Mesendoderm (in vitro differentiated cells): ENCODE measurements at places on chromosomes 7 and 10.
A peak's percentile ranks its signal among the peaks of the same experiment; 100 is the strongest.

GRCh38 chr10:129690248-129691070 lies 223.4 kb downstream of the MGMT start:
- DNase-seq = no peak

GRCh38 chr10:14562218-14563075 lies 212.2 kb downstream of the FAM107B start:
- no peak for DNase-seq

- no peak for DNase-seq
Observed at GRCh38 chr10:82564353-82565196, 689.6 kb downstream of the NRG3 start.

- no peak for DNase-seq
Observed at GRCh38 chr10:71835671-71836595, 15.1 kb downstream of the PSAP start.

- no peak for DNase-seq
Observed at GRCh38 chr10:63755441-63755840, 234.2 kb downstream of the REEP3 start.

DNA sequence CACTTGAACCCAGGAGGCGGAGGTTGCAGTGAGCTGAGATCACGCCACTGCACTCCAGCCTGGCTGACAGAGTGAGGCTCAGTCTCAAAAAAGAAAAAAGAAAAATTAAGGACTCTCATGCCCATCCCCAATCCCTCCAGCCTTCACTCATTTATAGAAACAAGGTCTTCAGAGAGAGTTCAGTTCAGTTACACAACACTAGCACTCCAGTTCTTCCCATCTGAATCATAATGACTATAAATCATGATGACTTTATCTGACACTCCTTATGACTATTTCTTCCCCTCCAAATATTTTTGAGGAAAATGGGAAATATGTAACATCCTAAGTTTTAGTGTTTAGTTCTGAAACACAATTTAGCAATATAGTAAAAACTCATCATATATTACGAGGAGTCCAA lies 107.4 kb upstream of the LSM8 start:
- DNase-seq = no peak

DNA sequence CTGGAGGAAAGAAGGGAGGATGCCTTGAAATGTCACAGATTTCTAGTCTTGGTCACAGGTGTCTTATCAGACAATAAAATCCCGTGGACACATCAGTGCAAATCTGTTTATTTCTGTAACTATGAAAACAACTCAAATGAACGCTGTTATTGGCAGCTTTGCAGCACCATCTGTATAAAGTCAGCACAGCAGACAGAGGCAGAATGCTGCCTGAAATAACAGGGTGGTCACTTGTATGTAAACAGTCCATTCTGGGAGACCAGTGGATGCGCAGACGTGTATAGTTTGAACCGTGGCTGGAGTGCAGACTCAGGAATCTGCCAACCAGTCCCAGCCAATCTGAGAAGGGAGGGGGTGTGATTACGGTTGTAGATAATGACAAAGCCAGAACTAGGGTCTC lies 54.8 kb downstream of the SEC23IP start:
- no peak for DNase-seq

- DNase-seq = no peak
Observed at GRCh38 chr7:77537778-77538280, 734 bp downstream of the PTPN12 start.

- peak; percentile 65 for DNase-seq
Observed at GRCh38 chr10:120011359-120012130, 119.0 kb downstream of the SEC23IP start.

- DNase-seq = peak; percentile 71
Observed at GRCh38 chr10:70331486-70332268, 47.9 kb upstream of the NPFFR1 start.

DNA sequence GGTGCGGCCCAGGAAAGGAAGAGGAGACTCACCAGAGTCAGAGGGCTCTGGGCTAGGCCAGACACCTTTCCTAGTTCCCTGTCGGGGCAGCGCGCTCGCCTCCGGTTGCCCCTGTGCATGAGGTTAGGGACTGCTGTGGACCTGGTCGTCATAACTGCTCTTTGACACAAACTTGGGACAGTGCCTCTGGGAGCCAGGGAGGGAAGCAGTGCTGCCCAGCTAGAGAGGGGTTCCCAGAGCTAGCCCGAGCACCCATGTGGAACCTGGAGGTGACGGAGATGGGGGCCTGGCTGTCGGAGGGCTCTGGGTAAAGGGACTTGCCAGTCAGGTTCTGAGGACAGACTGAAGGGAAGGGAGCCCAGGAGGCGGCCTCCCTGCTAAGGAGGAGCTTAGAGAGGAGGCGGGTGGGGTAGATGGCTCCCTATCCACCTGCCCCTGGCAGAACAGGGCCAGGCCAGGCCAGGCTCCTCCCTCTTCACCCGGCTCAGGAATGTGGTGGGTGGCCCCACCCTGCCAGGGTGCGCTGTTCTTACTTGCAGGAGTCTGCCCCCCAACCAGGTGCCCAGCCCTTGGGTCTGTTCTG lies 29.7 kb downstream of the AGAP3 start:
- DNase-seq = peak; percentile 61

- peak; percentile 1 for DNase-seq
Observed at GRCh38 chr7:104621321-104621720, 292.9 kb downstream of the LHFPL3 start.

- DNase-seq = no peak
Observed at GRCh38 chr7:24637706-24638105, 64.5 kb downstream of the PALS2 start.

DNA sequence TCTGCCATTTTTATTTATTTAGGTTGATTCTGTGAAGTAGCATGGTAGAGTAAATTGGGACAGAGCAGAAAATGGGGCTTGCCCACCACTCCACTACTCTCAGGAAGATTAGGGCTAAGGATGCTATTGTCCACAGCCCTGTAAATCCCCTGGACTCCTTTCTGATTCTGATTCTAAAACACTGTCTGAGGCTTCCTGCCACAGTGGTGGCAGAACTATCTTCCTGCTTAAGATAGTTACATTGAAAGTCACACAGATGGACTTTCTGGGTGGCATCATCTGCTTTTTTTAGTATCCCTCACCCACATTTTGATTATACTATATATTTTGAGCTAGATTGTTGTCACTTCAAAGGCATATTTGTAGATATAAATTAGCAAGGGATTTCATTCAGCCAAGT lies 50.0 kb downstream of the SPAM1 start:
- no peak for DNase-seq

DNA sequence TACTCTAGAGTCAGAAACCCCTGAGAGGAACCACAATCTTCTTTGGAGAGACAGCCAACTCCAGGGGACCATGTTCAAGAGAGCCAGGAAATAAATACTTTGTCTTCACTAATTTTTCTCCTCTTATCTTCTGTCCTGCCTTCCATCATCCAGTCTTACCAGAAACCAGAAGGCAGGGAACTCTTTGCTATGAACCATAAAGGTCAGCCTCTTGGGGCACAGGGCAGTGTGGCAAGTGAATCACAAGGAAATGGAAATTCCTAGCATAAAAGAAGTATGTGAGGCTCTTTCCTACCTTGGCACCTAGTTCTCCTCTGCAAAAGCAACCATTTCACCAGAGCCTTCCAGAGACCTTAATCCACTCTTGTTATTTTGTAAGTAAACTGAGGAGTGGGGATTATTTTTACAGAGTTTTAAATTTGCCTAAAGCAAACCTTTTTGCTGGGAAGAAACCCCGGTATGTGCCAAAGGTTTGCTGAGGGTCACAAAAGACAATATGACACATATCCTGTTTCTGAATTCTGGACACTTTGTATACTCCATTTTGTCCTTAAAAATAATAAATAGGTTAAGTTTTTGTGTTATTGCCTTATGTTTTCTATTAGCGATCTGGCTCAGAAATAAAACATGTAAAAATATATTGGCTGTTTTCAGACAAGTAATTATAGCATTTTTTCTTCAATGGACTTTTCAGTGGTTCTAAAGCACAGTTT lies 87.1 kb downstream of the ADAM22 start:
- no peak for DNase-seq

DNA sequence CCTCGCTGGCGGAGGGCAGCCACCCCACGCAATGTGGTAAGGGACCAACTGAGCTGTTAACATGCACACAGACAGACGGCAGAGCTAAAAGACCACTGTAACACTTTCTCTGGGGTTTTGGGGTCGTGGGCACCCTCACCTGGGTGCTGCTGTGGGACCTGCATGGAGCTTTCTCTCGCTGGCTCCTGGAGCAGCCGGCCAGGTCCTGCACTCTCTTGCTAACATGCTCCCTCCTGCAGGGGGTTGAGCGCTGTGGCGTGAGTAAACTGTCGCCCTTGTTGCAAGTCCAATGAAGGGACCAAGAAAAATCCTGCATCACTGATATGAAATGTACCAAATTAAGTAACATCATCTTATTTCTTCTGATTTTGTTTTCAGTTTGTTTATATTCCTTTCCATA lies 92.0 kb downstream of the ADK start:
- DNase-seq = no peak

DNA sequence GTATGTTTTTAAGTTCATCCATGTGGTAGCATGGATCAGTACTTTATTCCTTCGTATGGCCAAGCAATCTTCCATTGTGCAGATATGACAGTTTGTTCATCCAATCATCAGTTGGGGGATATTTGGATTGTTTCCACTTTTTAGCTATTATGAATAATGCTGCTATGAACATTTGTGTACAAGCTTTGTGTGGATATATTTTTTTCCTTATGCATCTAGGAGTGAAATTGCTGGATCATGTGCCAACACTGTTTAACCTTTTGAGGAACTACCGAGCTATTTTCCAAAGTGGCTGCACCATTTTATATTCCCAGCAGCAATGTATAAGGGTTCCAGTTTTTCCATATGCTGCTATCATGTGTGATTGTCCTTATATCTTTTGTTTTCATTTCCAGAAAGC lies 140.1 kb downstream of the HIBADH start:
- no peak for DNase-seq

DNA sequence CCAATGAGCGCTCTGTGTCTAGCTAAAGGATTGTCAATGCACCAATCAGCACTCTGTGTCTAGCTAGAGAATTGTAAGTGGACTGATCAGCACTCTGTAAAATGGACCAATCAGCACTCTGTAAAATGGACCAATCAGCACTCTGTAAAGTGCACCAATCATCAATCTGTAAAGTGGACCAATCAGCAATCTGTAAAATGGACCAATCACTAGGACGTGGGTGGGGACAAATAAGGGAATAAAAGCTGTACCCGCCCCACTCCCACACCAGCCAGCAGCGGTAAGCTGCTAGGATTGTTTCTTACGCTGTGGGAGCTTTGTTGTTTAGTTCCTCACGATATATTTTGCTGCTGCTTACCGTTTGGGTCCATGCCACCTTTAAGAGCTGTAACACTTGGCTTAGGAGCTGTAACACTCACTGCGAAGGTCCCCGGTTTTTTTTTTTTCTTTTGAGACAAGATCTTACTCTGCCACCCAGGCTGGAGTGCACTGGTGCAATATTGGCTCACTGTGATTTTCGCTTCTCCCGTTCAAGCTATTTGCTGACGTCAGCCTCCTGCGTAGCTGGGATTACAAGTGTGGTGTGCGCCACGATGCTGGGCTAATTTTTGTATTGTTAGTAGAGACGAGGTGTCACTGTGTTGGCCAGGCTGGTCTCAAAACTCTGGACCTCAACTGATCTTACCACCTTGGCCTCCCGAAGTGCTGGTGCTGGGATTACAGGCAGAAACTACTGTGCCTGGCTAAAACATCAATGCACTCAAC lies 184.8 kb downstream of the PTPN20 start:
- no peak for DNase-seq

GRCh38 chr7:69091521-69091920 lies 506.8 kb upstream of the AUTS2 start:
- DNase-seq = no peak

DNA sequence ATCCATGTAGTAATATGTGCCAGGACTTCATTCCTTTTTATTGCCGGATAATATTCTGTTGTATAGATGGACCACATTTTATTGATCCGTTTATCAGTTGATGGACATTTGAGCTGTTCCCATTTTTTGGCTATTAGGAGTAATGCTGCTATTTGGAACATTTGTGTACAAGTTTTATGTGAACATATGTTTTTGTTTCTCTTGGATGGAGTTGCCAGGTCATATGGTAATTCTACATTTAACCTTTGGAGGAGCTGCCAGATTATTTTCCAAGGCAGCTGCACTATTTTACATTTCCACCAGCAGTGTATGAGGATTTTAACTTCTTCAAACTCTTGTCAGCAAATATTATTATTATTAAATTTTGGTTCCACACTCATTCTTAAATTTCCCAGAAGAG lies 59.2 kb downstream of the C10orf90 start:
- no peak for DNase-seq

DNA sequence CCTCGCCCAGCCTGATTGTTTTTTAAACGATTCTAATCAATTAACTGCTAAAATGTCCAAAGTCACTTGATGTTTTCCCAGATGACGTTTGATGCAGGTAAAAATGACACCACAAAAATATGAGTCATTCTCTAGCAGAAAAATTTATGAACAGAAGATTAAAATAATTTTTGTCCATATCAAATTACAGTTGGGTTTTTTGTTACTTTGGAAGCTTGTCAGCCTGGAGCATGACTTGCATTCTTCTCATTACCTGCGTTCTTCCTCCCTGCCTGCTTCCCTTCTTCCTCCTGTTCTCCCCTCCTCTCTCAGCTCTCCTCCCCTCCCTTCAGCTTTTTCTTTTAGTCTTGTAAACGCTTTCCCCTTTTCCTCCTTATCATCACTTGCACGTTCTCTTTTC lies 18.7 kb downstream of the IL15RA start:
- no peak for DNase-seq

GRCh38 chr10:96090463-96090800 lies 39.7 kb upstream of the ZNF518A start:
- DNase-seq = no peak

GRCh38 chr7:12467837-12468236 lies 64.2 kb upstream of the VWDE start:
- no peak for DNase-seq

- peak; percentile 53 for DNase-seq
Observed at GRCh38 chr10:24642921-24643678, 80.6 kb downstream of the ARHGAP21 start.

DNA sequence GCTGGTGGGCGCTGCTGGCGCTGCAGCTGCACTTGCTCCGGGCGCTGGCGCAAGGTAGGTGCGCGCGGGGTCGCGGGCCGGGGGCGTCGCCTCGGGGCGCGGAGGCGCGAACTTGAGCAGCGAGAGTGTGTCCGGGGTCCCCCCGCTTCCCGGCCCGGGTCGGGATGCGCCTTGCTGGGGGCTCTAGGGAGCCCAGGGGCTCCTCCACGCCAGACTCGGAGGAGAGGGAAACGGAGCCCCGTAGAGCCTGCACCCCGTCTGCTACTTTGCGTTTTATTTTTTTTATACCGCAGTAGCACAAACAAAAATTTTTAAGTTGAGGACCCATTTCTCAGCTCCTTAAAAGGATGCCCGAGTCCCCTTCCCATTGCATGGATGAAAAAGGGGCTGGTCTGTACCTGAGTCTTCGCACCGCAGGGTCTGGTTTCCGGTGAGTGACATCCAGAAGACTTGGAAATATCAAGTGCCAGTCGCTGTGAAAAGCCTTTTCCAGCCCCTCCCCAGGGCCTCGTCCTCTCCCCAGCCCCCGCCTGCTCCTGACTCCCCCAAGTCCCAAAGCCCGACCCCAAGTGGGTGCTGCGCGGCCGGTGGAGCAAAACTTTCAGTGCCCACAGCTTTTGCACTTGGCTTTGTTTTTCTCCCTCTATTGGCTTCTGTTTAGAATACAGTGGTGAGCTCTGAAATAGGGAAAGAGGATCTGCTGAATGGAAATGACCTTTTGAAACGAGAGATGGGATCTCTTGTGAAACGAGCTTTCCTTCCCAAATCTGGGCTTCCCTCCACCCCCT lies 973 bp downstream of the SDK1 start:
- peak; percentile 75 for DNase-seq

GRCh38 chr10:113127261-113127900 lies 177.3 kb downstream of the TCF7L2 start:
- DNase-seq = no peak
